ENCODE measurements at places on chromosomes 16 and 17.
A peak's percentile ranks its signal among the peaks of the same experiment; 100 is the strongest.

DNA sequence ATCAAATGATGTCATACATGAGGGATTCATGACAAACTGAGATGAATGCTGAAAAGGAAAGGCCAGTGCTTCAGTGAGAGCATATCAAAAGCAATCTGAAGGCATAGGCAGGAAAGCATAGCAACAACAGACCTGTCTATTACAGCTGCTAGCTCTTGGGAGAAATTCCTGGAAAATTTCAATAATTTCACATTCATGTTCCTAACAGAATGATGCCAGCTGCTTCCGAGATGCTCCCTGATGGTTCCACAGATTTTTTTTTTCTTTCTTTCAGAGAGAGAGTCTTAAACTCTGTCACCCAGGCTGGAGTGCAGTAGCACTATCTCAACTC, 50.3 kb upstream of the CLEC3A start:
- no peak for DNase-seq

DNA sequence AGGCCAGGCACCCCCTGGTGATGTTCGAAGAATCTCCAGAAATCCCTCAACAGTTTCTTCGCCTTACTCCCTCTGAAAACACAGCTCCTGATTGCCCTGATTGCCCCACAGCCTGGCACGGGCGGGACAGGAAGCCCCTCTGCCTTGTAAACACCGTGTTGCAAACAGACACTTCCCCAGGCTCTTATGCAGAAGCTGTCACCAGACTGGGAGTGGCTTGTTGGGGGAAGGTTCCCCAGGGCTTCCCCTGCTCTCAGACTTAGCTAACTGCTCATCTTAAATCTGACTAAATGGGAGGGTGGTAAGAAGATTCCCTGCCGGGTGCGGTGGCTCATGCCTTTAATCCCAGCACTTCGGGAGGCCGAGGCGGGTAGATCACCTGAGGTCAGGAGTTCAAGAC, 11.2 kb downstream of the PIK3R5 start:
- DNase-seq = peak; percentile 75

- peak; percentile 83 for DNase-seq
These were observed 11.1 kb downstream of the TSPOAP1 start for GRCh38 chr17:58317421-58318064.

- DNase-seq = no peak
These were observed 10.9 kb downstream of the OGFOD1 start for GRCh38 chr16:56462064-56462796.

- DNase-seq = no peak
These were observed 41.1 kb downstream of the VMP1 start for GRCh38 chr17:59748591-59748990.

DNA sequence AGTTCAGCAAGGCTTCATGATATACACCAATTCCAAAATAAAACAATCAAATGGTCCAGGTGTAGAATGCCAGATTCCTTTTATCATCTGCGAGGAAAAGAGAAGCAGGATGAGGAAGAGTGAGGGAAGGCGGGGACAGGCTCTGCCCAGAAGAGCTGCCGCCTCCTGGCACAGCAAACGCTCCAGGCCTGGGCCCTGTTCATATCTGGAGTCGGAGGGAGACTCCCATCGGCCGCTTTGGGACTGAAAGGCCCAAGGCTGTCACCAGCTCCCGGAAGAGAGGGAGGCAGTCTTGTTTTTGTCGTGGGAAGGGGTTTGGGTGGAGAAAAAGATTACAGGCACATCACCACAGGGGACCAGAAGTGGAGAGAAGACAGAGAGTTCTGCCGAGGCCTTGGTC, 29.0 kb upstream of the SLC25A19 start:
- no peak for DNase-seq

DNA sequence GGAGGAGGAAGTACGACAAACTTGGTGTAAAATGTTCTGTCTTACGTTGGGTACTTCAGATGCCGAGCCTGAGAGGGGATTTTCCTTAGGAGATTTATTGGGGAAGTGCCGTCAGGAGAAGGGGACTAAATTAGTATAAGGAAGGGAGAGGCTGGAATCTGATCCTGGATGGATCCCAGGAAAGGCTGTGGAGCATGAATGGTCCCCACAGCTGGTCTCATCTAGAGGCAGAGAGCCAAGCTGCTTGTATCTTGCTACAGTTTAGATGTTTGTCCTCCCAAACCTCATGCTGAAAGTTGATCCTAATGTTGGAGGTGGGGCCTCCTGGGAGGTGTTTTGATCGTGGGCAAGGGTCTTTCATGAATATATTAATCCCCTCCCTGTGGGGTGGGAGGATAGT, 798.4 kb upstream of the EEF2KMT start:
- DNase-seq = no peak

- peak; percentile 66 for DNase-seq
These were observed 780 bp upstream of the DCAKD start for GRCh38 chr17:45052052-45052772.

DNA sequence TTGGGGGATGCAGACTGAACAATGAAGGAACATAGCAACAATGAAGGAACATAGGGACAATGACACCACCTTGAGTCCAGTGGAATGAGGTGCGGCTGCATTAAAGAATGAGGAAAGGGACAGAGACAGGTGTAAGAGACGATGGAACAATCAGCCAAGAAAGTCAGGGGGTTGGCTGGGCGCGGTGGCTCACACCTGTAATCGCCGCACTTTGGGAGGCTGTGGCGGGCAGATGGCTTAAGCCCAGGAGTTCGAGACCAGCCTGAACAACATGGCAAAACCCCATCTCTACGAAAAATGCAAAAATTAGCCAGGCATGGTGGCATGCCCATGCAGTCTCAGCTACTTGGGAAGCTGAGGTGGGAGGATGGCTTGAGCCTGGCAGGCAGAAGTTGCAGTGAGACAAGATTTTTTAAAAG, 13.6 kb upstream of the CBFB start:
- DNase-seq = no peak

GRCh38 chr17:63483038-63483437, 6.2 kb downstream of the ACE start:
- no peak for DNase-seq

- no peak for DNase-seq
These were observed 82.9 kb upstream of the DYNLRB2 start for GRCh38 chr16:80457871-80458270.

DNA sequence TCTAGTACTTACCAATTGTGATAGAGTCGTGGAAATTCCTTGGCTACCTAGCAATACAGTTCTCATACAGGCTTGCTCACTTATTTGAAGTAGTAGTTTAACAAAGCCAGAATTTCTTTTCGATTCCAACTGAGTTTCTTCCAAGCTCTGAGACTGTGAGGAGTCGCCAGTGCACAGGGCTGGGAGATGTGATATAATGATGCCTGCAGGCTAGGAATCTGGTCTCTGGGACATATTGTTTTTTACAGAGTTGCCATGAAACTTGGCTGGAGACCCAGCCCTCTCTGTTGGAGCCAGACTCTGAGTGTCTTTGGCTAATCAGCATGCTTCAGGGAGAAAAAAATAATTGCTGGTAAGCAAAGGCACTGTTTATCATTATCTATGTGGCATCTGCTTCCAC, 698.8 kb upstream of the GOT2 start:
- no peak for DNase-seq

GRCh38 chr17:75498039-75498725, 17.2 kb downstream of the CASKIN2 start:
- no peak for DNase-seq

DNA sequence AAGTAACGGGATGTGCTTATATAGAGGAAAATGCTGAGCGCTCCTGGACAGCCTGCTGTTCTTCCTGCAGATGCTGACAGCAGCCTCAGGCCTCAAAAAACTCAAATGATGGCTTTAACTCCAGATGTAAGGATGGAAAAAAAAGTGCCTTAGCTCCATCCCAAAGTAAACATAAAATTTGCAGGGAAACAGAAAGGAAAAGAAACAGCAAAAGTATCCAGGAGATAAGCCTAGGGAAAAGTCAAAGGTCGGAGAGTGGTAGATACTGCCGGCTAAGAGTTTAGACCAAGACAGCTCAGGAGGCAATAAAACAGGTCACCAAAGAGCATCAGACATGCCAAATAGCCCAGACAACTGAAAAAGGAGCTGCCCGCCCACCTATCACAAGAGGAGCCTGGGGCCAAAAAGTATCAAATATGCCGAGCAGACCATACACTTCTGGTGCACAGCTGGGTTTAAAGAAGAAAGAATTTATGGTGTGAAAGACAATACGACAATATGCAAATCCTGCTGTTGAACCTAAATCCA, 6.9 kb downstream of the KRT31 start:
- no peak for DNase-seq

DNA sequence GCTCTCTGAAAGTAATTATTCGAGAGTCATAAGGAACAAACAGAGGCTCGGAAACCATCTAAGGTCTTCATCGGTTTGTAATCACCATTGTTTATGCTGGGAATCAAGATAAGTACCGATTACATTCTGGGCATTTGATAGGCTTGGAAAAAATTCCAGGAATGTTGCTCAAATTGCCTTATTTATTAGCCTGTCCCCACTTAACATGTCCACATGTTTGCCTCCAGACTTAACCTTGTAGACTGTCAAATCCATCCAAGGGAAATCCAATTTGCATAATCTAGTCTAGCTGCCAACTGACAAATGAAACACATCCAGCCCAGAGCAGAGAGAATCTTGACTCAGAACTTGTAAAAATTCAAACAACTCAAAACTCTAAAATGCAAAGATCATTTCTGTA, 51.3 kb upstream of the TMC5 start:
- no peak for DNase-seq

- peak; percentile 75 for DNase-seq
These were observed 100.6 kb downstream of the PITPNC1 start for GRCh38 chr17:67477687-67478086.

DNA sequence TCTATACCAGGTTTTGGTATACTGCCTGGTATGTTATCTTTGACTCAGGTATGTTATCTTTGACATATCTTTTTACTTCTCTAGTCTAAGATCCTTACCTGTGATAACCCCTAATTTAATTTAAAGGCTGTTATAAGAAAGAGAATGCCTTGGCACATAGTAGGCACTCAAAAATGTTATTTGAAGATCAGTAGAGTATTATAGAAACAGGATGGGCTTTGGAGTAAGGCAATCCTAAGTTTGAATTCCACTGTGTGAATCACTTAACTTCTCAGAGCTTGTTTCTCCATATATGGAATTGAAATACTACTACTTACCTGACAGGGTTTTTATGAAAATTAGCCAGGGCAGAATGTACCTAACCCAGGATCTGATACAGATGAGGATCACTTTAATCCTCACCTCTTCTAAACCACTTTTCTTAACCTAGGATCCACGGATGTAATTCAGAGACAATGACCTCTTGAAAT, 1.2 kb downstream of the BRIP1 start:
- no peak for DNase-seq

DNA sequence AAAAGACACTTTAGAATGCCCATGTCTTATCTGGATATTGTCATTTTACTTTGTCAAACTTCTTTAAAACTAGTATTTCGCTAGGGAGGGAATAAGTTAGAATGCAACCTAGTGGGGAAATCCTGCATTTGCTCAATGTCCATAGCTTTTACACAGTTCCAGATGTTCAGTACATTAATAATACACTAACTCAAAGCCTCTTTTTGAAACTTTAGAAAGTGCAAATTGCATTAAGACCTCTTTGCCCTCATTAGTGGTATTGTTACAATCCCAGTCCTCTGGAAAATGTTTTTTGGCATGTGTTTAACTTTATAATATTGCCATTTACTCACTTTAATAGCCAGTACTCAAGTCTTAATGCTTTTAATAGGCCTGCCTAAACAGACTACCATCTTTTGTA, 106.8 kb downstream of the BRIP1 start:
- no peak for DNase-seq

- DNase-seq = no peak
These were observed 14.3 kb downstream of the ABCA3 start for GRCh38 chr16:2326191-2326590.

- DNase-seq = no peak
These were observed 39.0 kb downstream of the PRKCB start for GRCh38 chr16:23874613-23875294.

- DNase-seq = no peak
These were observed 33.7 kb upstream of the TNRC6C start for GRCh38 chr17:77924757-77925336.
